ENCODE measurements at places on chromosomes 13 and 19.
A peak's percentile ranks its signal among the peaks of the same experiment; 100 is the strongest.

DNA sequence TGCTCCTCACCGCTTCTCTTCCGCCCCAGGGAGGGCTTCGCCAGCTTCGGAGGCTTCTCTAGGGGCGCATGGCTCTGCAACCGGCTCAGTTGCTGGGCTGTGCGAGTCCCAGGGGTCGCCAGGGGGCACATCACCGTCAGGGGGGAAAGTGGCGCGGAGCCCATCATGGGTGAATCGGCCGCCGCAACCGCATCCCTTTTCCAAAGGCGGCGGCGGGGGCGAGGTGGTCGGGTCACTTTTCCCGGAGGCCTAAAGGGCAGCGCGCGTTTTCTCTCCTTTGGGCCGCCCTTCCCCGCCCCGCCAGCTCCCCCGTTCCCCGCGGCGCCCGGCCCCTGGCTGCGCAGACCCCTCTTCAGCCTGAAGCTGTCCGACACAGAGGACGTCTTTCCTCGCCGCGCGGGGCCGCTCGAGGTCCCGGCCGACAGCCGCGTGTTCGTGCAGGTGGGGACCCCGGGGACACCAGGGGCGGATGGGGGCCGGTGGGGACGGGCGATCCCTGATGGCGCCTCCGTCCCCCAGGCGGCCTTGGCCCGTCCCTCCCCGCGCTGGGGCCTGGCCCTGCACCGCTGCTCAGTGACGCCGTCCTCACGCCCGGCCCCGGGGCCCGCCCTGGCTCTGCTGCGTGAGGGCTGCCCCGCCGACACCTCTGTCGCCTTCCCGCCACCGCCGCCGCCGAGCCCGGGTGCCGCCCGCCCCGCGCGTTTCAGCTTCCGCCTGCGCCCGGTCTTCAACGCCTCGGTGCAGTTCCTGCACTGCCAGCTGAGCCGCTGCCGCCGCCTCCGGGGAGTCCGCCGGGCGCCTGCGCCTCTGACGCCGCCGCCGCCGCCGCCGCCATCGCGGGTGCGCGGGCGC, 1.7 kb downstream of the TGFBR3L start:
- DNase-seq: peak; percentile 67

GRCh38 chr19:19873381-19873780, 7.7 kb downstream of the ZNF253 start:
- DNase-seq: no peak

GRCh38 chr13:80313668-80314256, 27.2 kb downstream of the SPRY2 start:
- DNase-seq: no peak

GRCh38 chr19:54523403-54523802, 20.8 kb downstream of the LAIR2 start:
- DNase-seq: no peak

DNA sequence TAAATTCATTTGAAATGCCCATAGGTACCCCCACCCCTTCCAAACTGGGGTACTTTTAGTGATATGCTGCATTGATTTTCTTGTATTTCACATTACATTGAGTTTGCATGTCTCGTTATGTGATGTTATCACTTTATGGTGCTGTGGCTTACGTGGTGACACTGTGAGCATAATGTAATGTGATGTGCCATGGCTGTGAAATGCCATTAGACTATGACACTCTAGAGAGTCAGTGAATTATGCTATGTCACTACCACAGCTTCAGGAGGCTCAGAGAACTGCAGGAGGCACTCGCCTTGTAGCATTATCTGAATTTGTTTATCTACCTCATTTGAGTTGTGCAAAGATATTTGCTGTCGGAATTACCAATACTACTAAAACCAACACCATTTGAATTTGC, 590.1 kb upstream of the SLC10A2 start:
- no peak for DNase-seq

DNA sequence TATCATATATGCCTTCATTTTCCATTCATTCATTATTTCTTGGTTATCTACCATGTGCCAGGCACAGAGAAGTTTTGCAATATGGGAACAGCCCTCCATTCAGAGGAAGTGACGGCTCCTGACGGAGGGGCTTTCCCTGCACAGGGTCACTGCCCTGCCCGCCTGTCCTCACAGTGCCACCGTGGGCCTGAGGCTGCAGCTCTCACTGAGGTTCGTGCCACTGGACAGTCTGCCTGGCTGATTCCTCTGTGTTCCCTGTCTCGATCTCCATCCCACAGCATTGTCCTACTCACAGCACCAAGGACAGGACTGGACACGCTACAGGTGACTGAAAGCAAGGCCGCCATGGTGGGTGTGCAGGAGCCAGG, 92.7 kb downstream of the TSHZ3 start:
- DNase-seq: no peak

- no peak for DNase-seq
Measured at GRCh38 chr19:32811151-32811550, 58.4 kb downstream of the SLC7A9 start.

GRCh38 chr13:108427355-108427754, 157.8 kb downstream of the TNFSF13B start:
- DNase-seq: no peak

- DNase-seq: no peak
Measured at GRCh38 chr13:99894840-99895443, 76.6 kb downstream of the ZIC5 start.

GRCh38 chr19:16841391-16841926, 12.3 kb downstream of the SIN3B start:
- DNase-seq: no peak

Data from activated gamma-delta T cell (primary cell).